ENCODE measurements at places on chromosomes 3 and 15.

DNA sequence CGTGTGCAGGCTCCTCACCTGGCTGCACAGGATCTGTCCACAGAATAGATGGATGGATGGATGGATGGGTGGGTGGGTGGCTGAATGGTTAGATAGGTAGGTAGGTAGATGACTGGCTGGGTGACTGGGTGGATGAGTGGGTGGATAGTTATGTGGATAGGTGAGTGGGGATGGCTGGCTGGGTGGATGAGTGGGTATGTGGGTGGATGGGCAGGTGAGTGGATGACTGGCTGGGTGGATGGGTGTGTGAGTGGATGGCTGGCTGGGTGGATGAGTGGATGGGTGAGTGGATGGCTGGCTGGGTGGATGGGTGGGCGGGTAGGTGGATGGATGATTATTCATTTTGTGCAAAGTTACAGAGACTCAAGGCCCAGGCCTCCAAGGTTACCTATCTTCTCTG is 172.9 kb upstream of the CTDSPL start:
- DNase-seq: no peak

- DNase-seq: no peak
Observed at GRCh38 chr15:63969652-63970421, 76.4 kb downstream of the DAPK2 start.

DNA sequence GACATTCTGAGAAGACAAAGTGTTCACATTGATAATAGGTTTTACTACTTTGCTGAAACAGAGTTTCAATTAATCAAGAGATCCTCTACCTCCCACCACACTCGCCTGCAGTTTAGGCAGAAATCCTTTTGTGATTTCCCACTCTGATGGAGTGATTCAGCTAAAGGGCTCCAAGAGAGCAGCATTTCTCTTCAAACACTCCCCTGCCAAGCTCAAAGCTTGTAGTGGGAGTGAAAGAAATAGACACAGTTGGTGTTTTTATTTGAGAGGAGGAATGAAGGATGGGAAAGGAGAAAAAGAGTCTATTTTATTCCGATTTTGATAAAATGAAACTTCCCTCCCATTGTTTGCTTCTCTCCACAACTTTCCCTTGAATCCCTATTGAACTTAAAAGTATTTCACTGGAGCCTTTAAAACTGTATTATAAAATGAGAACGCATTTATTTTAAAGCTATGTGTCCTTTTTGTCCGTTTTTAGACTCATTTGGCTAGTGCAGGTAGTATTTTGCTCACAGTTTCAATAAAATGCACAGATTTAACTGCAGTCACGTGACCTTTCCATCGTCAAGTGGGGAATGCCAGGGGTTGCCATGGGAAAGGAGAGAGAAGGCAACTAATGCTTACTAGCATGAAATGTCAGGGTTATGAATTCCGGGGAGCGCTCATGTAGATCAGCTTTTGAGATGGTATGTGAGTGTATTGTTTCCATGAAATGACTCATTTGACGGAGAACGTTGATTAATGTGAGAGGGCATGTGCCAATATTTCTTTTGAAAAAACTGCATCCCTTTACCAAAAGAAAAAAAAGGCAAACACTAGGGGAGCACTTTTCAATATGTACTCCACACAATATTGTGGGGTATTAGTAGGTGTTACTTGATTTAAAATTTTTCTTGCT is 7.7 kb upstream of the OSBPL11 start:
- DNase-seq: peak; percentile 8

DNA sequence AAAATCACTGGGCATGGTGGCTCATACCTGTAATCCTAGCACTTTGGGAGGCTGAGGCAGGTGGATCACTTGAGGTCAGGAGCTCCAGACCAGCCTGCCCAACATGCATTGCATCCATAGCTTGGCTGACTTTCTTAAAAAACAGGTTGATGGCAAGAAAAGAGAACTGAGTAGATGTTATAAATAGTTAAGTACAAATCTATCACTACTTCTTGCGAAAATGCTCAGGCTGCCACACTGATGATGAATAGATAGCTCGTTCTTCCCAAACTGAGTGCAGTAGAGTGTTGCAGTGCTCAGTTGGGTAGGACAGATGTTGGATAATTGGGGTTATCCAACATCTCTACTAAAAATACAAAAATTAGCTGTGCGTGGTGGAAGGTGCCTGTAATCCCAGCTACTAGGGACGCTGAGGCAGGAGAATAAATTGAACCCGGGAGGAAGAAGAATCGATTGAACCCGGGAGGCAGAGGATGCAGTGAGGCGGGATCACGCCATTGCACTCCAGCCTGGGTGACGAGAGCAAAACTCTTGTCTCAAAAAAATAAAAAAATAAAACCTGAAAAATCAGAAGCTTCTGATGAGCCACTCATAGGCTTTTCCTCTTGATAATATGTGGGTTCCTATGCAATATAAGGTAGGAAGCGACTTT is 1.2 kb downstream of the BTLA start:
- DNase-seq: no peak

- DNase-seq: no peak
Observed at GRCh38 chr3:99199021-99199420, 297.5 kb upstream of the DCBLD2 start.

DNA sequence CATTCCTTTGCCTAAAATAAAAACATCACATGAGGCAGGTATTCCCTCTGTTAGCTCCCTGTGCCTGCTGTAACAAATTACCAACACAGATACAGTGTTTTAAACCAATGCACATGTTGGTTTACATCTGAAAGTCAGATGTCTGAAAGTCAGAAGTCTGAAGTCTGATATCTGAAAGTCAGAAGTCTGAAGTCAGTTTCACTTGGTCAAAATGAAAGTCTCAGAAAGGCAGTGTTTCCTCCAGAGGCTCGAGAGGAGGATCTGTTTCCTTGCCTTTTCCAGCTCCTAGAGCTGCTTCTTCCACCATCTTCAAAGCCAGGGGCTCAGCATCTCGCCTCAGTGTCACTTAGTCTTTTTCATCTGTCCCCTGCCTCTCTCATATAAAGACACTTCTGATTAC is 22.0 kb downstream of the SST start:
- DNase-seq: no peak

GRCh38 chr15:81163961-81164800 is 30.1 kb downstream of the CFAP161 start:
- no peak for DNase-seq

- no peak for DNase-seq
Observed at GRCh38 chr3:2731843-2732242, 378.3 kb downstream of the IL5RA start.

- DNase-seq: no peak
Observed at GRCh38 chr15:65569728-65570127, 39.5 kb downstream of the HACD3 start.

GRCh38 chr3:17257269-17257668 is 372.5 kb downstream of the PLCL2 start:
- no peak for DNase-seq

DNA sequence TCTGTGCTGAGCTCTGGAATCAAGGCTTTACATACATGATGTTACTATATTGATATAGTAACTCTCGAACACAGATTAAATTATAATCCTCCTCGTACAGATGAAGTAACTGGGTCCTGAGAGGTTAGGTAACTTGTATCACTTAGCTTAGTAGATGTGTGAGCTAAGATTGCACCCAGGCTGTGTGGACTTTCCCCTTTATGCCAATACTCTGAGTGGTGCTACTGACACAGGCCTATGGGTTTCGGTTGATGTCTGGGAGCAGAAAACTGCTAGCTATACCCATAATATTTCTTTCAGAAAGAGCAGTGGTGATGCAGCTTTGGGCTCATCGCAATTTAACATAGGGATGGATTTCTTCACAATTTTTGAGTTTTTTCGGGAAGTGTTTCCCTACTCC is 259.7 kb downstream of the RBMS3 start:
- DNase-seq: no peak

DNA sequence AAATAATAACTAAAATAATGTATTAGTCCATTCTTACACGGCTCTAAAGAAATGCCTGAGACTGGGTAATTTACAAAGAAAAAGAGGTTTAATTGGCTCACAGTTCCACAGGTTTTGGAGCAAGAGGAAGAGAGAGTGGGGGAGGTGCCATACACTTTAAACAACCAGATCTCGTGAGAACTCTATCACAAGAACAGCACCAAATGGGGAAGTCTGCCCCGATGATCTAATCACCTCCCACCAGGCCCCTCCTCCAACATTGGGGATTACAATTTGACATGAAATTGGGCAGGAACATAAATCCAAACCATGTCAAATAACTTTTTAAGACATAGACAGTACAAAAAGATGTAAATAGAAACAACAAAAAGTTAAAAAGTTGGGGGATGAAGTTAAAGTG is 63.2 kb downstream of the ILDR1 start:
- DNase-seq: no peak

DNA sequence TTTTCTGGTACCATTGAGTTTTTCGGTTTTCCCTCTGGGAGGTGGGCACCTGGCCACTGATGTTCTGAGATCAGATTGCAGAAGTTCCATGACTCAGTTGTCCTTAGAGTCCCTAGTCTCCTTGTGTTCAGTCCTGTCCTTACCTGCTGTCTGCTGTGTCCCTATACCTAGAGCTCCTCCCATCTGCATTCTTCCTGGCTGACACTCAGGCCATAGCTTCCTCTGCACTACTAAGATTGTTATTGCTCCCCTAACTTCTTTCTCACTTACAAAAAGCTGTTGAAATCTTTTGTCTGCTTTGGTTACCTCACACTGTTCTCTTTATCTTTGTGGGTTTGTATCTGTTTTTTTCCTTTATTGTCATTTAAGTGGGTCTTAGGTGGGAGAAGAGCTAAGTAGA is 13.2 kb downstream of the USP3 start:
- no peak for DNase-seq

- no peak for DNase-seq
Observed at GRCh38 chr15:31278544-31279220, 48.0 kb upstream of the KLF13 start.

Data from anterior cingulate cortex (tissue), 58 donors.